ENCODE measurements at places on chromosomes 5 and 9.

GRCh38 chr5:143992496-143992895, 178.0 kb downstream of the YIPF5 start:
- DNase-seq, result no peak

DNA sequence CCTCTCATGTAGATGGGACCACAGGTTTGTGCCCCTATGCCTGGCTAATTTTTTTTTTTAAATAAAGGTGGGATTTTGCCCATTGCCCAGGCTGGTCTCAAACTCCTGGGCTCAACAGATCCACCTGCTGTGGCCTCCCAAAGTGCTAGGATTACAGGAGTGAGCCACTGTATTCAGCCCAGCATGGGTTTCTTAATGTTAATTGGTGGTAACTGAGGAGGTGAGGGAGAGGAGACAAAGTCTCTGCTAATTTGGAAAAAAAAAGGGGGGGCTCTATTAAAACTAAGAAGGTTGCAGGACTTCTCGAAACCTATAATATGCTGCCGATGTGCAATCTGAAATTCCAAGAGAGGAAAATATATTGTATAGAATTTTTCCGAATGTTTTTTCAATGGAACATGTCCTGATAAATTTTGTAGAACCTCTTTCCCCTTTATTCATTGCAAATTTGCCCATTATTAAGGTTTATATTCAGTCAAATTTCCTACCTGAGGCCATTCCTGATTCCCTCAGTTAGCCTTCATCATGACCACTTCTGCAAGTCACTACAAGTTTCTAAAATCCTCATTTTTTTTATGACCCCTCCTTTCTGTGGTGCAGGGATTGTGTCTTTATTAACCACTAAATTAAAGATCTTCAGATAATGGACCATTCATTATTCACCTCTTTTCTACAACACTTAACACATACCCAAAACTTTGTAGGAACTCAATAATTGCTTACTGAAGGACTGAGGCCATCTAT, 52.9 kb downstream of the ALDH1A1 start:
- DNase-seq, result no peak

DNA sequence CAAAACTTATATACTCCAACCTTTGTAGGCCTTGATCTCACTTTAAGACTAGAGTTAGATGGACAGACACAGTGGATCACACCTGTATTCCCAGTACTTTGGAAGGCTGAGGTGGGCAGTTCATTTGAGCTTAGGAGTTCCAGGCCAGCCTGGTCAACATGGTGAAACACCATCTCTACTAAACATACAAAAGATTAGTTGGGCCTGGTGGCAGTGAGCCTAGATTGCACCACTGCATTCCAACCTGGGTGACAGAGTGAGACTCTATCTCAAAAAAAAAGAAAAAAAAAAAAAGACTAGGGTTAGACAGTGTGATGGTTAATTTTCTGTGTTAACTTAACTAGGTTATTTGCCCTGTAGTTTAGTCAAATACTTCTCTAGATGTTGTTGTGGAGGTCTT, 74.1 kb downstream of the CFAP95 start:
- no peak for DNase-seq

- no peak for DNase-seq
Measured at GRCh38 chr9:82188817-82189216, 200.2 kb downstream of the SPATA31D1 start.

- DNase-seq, result no peak
Measured at GRCh38 chr9:131473198-131473885, 29.4 kb upstream of the POMT1 start.
